ENCODE measurements at places on chromosomes 5 and 9. TPM values are rescaled to one million over a fixed set of nuclear protein-coding genes. Genes with fewer than 3 reads are reported as not detected.
A peak's percentile ranks its signal among the peaks of the same experiment; 100 is the strongest.

The EXOSC3 gene
- total RNA-seq: 55.3 TPM

The GRM6 gene
- total RNA-seq: not detected

The SELENOP gene
- not detected for total RNA-seq

The JAKMIP2 gene
- 2.4 TPM for total RNA-seq

The C5 gene
- total RNA-seq: 10.4 TPM

The ARID3C gene
- total RNA-seq: not detected

The PFN3 gene
- total RNA-seq: not detected

The HRH2 gene
- not detected for total RNA-seq

The SPATA31A3 gene
- total RNA-seq: not detected

The ANKRD31 gene
- total RNA-seq: 0.10 TPM

The SLCO6A1 gene
- not detected for total RNA-seq

- no peak for DNase-seq
Measured at GRCh38 chr9:24096756-24097155, 270.7 kb upstream of the ELAVL2 start.

DNA sequence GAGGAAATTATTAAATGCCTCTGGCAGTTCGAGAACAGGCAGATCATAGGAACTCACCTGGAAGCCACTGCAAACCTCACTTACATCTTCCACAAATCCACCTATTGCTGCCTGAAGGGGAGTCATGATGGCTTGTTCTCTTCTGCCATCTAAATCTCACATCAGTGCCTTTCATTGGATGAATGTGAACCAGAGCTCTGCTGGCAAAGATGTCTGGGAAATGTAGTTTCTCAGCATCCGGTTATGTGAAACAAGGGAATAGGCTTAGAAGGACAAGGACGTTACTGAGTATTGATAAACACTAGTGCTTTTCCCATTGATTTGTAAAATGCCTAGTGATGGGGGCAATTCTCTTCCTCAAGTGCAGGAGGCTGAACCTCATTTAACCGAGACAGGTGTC is 483.3 kb downstream of the ARHGEF28 start:
- no peak for DNase-seq

DNA sequence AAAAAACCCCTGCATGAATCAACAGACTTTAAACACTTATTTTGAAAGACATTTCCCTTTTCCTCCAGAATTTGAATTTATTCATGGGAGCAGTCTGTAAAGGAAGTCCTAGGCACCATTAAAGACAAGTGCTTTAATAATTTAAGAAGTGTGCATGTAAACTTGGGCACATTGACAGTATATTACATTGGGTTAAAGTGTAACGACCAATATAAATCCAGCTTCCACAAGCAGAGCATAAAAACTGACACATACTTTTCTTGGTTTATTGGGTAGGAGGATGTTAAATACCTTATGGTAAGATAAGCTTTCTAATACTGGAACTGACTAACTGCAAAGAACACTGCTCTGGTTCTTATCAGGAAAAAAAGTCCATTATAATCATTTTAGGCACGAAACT is 1.2 kb upstream of the ENTREP1 start:
- DNase-seq: no peak

DNA sequence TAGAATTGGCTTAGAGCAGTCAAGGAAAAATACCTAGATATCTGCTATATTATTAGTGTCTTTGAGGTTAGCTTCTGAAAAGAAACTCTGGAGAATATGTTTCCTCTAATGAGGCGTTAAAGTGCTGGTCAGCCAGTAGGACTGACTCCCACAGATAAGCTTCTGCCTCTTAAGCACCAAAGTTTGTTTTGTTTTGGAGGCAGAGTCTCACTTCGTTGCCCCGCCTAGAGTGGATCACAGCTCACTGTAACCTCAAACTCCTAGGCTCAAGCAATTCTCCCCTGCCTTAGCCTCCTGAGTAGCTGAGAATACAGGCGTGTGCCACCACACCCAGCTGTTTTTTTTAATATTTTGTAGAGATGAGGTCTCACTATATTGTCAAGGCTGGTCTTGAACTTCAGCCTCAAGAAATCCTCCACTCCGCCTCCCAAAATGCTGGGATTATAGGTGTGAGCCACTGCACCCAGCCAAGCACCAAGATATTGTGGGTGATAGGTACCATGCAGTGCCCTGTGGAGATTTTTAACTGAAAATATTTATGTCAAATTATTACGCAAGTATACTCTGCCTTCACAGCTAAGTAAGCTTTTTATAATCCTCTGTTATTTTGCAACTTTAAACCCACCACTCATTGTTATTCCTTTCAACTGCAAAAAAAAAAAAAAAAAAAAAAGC is 24.7 kb upstream of the TMEM171 start:
- DNase-seq: no peak

- no peak for DNase-seq
Measured at GRCh38 chr5:85108471-85108870, 723.8 kb upstream of the EDIL3 start.

- no peak for DNase-seq
Measured at GRCh38 chr5:56339732-56340131, 106.6 kb upstream of the ANKRD55 start.

GRCh38 chr9:89505048-89505447 is 7.1 kb upstream of the SEMA4D start:
- DNase-seq: no peak

DNA sequence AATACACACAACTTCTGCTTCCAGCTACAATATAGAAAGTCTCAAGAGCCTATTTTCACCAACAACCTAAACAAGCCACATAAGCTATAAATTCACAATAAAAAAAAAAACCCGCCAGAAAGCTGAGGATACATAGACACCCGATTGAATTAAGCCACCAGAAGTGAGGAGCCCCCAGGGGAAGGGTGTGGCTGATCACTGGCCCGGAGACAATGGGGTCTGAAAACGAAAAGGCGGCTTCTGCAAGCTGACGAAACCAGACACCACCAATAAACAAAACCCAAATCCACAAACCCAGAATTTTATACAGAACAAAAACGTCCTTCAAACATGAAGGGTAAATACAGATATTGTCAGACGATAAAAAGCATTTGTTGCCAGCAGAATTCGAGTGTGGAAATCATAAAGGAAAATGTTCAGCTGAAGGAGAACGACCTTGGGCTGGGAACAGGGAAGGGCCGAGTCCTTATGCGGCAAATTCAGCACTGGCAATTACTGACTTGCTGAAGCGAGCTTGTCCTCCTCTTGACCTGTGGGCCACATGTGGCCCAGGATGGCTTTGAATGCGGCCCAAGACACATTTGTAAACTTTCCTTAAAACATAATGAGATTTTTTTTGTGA is 39.6 kb upstream of the CEP72 start:
- no peak for DNase-seq

DNA sequence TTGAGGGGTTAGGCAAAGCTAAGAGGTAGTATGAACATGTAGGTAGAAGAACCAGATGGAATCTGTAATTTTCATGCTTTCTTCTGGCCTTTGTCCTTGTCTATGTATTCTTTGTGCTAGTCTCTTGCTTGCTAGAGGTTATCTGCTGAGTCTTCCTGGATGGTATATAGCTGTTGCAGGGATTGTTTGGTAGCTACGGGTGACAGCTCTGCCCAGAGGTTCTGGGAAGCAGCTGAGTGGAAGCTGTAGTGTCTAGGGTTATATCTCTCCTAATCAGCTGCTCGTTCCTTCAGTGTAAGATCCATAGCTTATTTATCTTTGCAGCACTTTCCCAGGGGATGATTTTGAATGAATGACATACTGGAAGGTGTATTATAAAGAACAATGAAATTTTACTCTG is 100.3 kb downstream of the ATG10 start:
- DNase-seq: no peak

DNA sequence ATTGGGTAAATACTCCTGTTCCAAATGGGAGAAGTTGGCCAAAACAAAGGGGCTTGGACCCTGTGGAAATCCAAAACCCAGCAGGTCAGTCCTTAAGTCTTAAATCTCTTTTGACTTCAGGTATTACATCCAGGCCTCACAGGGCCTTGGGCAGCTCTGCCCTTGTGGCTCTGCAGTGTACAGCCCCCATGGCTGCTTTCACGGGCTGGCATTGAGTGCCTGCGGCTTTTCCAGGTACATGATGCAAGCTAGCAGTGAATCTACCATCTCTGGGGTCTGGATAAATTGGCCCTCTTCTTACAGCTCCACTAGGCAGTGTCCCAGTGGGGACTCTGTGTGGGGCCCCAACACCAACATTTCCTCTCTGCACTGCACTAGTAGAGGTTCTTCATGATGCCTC is 308.5 kb upstream of the ARRDC3 start:
- no peak for DNase-seq

- DNase-seq: no peak
Measured at GRCh38 chr5:174145821-174146220, 100.3 kb downstream of the NSG2 start.

GRCh38 chr5:55897905-55898304 is 46.7 kb downstream of the IL31RA start:
- no peak for DNase-seq

- no peak for DNase-seq
Measured at GRCh38 chr5:81292130-81292529, 9.3 kb upstream of the ZCCHC9 start.

GRCh38 chr9:70601000-70601951 is 186.8 kb upstream of the KLF9 start:
- no peak for DNase-seq

DNA sequence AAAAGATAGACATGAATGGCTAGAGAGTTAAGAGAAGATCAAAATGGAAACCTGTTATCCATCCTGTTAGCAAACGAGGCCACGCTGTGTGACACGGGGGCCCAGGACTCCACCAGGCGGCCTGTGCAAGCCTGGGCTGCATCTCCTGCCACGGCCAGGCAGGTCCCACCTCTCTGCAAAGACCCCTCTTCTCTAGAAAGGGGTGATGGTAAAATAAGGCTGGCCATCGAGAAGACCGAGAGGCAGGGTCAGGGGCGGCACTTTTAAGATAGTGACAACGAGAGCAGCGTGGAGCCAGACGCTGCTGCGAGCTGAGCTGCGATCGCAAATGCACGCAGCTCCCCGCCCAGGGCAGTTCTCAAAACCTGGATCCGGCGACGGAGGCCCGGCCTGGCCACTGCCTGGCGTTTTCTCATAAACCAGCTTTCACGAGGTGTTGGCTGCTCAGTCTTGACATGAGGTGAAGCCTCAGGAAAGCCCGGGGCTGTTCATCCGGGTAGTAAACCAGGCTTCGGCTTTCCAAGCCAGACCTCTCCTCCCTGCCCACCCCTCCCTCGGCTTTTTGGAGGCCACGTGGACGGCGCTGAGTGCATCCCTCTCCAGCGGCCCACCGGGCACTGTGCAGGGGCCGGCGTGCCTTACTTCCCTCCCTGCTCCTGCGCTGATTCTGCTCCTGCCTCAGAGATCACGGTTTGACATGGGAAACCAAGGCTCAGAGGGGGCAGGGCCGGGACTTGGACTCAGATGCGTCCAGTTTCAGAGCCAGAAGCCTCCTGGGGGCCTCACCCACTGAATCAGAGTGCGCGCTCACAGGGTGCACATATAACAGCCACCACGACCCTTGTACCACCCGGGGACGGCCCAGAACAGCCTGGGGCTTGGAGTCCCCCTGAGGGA is 151.6 kb upstream of the PHYKPL start:
- no peak for DNase-seq

DNA sequence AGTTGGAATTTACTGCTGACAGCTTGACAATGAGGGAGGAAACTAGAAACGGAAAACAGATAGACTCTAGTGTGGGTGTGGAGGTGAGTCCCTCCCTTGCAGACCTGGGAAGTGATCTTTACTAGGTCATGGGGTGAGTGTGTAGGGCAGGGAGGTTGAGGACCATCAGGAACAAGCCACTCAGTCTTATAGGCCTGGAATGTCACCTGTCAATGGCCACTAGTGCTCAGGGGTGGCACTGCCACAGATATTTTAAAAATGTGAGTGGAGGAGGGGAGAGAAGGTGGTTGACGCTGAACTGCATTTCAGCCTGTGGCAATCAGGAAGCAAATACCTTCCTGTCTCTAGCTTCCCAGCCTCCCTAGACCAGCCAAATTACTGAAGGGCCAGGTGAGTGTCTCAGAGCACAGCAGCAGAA is 9.0 kb downstream of the OR2S2 start:
- no peak for DNase-seq

DNA sequence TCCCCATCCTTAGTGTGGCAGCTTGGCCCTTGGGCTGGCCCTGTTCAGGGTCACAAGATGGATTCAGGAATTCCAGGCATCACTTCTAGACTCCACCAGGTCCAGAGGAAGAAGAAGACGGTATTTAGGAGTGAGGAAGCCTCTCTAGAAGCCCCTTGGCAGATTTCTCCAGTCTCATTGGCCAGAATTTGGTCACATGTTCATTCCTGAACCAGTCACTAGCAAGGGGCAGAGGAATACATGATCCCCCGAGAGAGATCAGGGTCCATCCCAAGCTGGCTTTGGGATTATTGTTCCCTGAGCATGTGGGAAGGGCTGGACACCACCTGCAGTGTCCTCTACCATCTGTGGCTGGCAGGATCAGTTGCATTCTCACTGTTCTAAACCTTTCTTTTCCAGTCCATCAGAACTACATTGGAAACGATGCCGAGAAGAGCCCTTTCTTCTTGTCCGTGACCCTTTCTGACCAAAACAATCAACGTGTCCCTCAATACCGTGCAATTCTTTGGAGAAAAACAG is 48.5 kb downstream of the GARNL3 start:
- no peak for DNase-seq

- DNase-seq: no peak
Measured at GRCh38 chr9:101117161-101117560, 88.6 kb downstream of the PLPPR1 start.

DNA sequence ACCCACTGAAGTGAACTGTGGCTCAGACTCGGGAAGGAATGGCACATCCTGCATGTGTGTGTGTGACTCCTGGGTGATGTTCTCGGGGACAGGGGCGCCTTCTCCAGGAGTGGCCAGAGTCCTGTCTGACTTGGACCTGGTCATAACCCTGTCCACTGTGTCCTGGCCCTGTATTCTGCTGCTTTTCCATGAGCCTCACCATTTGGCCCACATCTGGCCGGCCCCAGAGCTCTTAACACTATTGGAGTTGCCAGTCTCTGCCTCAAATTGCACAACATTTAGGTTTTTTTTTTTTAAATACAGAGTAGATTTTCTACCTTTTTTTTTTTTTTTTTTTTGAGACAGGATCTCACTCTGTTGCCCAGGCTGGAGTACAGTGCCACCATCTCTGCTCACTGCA is 278.3 kb upstream of the TUT7 start:
- DNase-seq: no peak

DNA sequence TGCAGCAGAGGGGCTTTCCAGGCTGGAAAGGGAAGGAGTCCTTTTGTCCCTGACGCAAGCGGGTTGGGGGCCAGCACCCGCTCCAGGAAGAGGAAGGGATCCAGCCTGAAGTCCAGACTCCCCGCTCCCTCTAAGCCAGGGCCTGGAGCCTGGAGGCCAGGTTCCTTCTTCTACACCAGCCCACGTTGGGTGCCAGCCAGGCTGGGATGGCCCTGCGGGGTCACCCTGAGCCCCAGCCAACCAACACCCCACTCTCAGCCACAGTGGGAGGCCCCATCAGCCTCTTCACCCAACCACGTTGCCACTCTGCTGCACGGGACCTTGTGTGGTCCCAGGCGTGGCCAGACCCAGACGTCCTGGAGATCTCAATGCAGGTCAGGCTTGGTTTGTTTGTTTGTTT is 970 bp upstream of the FUT7 start:
- peak; percentile 62 for DNase-seq
